CD4-positive, alpha-beta T cell treated with Interleukin-4 for 4 hours (primary cell): ENCODE measurements at places on chromosomes 1 and 21.

DNA sequence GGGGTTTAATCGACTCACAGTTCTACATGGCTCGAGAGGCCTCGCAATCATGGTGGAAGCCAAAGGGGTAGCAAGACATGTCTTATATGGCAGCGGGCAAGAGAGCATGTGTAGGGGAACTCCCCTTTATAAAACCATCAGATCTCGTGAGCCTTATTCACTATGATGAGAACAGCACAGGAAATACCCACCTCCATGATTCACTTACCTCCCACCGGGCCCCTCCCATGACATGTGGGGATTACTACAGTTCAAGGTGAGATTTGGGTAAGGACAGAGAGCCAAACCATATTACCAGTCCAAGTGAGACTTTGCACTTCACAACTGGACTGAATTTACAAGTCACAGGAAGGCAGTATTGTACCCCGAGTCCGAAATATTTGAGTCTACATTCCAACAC, 73.9 kb upstream of the ANGPTL1 start:
- no peak for DNase-seq

- no peak for DNase-seq
These were observed 27.2 kb upstream of the SLC26A9 start for GRCh38 chr1:205970486-205970885.

- DNase-seq, result no peak
These were observed 210.4 kb upstream of the CSF3R start for GRCh38 chr1:36693161-36693525.

DNA sequence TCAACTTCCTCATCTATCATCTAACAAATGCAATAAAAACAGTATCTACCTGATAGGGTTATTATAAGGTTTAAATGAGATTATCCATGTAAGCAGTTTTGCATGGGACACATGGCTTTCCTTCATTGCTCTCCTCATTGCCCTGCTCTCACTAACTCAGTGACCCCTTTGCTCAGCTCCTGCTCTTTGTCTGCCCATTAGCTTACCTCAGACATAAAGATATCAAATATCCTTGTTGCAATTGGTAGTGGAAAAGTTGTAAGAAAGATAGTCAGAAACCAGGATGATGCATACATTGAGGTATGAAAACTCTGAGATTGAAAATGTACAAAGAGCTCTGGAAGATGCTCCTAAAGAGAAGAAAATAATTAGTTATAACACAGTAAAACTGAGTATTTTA, 89.8 kb downstream of the EVI5 start:
- no peak for DNase-seq

DNA sequence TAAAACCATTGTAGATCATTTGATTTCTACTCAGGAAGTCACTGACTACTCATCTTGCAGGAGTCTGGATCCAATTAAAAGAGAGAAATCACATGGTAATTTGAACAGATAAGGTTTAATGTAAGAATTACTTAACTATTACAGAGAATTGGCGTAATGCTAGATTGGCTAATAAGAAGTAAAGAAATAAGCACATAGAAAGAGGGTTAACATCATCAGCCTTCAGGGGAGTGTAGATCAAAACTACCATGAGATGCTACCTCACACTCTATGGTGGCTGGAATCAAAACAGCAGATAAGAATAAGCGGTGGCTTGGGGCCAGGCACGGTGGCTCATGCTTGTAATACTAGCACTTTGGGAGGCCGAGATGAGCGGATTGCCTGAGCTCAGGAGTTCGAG, 11.7 kb downstream of the ST3GAL3 start:
- DNase-seq, result no peak

GRCh38 chr1:186834399-186834958, 5.7 kb downstream of the PLA2G4A start:
- DNase-seq, result no peak

DNA sequence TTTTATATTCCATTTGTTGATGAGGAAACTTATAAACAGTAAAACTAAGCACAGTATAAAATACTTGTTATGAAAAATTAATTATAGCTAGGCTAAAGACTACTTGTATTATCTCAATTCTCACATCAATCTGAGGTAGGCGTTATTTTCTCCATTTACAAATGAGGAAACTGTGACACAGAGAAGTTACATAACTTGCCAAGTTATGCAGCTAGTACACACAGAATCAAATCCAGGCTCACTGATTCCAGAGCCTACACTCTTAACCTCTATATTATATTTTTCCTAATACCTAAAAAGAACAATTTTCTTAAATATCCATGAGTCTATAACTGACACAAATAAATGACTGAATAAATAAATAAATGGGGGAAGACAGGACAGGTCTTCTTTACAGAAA, 11.2 kb upstream of the VPS45 start:
- DNase-seq, result no peak

GRCh38 chr1:201536558-201536957, 2.4 kb upstream of the NAV1 start:
- no peak for DNase-seq

DNA sequence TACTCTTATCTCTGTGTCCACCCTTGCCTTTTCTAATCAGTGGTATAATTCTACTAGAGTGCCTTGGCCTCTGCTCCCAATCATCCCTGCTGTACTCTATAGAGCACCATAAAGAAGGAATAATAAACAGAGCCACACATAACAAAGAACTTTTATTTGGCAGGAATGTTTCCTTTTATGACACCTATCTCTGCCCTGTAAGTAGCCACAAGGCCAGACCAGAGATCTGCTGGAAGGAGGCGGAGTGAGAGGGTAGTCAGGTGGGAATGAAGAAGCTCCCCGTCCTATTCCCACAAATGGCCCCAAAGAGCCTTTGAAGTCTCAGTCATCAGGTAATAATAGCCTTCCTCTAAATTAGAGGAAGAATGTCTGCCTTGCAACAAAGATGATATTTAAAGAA, 32.7 kb downstream of the WLS start:
- no peak for DNase-seq

DNA sequence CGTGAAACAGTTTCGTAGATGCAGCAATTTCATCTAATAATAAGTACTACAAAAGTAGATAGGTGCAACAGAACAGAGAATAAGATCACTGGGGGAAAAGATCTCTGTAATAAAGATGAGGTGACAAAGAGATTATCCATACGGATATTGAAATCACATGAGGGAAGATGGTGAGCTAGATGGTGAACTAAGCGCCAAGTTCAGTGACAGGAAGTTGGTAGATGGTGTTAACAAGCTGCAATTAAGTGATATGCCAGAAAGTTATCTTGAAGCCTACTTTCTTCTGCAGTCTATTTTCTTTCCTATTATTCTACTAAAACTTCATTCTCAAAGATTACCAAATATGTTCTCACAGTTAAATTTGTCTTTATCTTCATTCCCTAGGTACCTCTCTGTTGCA, 7.1 kb downstream of the LRIF1 start:
- no peak for DNase-seq

GRCh38 chr1:226111883-226112261, 49.4 kb downstream of the H3-3A start:
- DNase-seq, result no peak

GRCh38 chr1:27031235-27032118, 18.8 kb upstream of the TENT5B start:
- DNase-seq, result no peak

GRCh38 chr1:54271341-54271740, 71.4 kb downstream of the MRPL37 start:
- DNase-seq, result no peak

GRCh38 chr1:1281533-1282321, 1.5 kb downstream of the SCNN1D start:
- DNase-seq, result no peak

- no peak for DNase-seq
These were observed 4.4 kb upstream of the TNFRSF25 start for GRCh38 chr1:6470132-6471085.

DNA sequence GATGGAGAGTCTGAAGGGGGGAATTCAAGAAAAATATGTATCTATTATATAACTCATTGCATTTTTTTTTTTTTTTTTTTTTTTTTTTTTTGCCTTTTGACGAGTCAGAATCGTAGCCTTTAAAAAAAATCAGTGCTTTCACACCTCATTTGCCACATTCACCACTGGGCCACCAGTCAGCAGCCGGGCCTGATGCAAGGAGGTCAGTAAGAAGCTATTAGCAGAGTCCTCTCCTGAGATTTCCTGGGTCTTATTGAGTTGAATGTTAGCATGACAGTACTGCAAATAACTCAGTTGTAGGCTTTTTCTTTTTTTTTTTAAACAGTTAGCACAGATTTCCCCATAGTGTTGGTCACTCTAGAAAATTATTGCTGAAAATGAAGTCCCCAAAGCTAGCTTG, 139.8 kb downstream of the SPATA17 start:
- no peak for DNase-seq

DNA sequence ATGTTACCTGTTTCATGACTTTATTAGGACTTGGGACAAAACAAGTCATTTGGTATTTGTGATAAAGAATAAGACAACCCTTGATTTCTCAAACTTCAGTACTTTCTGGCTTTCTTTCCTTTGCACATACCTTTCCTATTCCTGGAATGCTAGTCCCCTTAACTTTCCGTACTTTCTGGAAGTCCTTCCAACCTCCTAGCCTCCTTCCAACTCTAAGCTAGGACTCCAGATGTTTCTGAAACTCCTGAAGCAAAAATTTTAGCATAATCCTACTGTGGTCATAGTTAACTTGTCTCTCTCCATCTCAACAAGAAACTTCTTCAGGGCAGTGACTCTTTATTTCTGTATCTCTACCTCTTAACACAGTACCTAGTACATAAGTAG, 19.8 kb upstream of the C1orf105 start:
- no peak for DNase-seq

GRCh38 chr1:117569856-117570255, 36.0 kb upstream of the TENT5C start:
- no peak for DNase-seq

DNA sequence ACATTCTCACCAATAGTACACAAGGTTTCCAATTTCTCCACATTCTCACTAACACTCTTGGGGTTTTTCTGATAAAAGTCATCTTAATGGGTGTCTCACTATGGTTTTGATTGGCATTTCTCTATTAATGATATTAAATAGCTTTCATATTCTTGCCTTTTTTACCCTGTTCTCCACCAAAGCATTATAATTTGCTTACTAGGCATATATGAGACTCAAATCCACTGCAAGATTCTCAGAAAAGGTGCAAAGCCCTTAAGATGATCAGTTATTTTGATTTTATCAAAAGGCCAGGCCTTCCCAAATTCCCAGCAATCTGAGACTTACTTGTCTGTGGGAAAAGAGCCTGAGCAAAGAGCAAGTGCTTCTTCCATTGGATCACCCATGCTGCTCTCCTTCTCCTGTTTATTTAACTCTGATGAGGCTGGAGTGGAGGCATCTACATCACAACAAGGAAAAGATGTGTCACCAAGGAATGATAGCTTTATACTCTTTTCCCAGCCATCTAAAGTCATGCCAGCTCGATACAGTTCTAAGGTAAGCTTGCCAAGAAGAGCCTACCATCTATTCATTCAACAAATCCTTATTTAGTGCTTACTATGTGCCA, 24.6 kb downstream of the CLSPN start:
- DNase-seq, result no peak

DNA sequence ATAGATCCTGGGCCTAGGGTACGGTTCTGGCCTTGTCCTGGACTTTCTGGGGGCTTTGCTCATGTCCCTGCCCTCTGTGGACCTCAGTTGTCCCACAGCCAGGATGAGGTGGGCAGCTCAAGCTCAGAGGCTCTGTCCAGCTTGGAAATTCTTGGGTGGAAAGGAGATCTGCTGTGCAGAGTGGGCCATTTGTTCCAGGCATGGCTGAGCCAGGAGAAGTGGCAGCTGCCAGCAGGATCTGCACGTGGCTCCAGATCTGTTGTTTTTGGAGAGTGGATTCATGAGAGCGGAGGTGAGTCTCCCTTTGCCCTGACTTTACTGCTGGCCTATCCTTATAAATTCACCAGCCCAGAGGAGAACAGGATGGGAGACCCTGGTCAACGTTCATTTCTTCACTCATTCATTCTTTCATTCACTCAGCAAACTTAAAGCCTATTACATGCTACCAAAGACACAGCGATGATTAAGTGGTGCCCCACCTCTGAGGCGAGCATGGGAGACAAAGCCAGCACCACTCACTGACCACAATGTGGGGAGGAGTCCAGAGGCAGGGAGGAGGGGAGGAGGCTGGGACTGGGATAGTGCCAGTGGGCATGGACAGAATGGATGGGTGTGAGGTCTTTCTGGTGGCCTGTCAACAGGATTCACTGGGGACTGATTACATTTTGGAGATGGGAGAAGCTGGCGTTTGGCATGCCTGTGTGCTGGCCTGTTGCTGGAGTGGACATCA, 205.1 kb downstream of the TRABD2B start:
- no peak for DNase-seq

- DNase-seq, result no peak
These were observed 233.9 kb downstream of the DISC1 start for GRCh38 chr1:231860221-231861088.

DNA sequence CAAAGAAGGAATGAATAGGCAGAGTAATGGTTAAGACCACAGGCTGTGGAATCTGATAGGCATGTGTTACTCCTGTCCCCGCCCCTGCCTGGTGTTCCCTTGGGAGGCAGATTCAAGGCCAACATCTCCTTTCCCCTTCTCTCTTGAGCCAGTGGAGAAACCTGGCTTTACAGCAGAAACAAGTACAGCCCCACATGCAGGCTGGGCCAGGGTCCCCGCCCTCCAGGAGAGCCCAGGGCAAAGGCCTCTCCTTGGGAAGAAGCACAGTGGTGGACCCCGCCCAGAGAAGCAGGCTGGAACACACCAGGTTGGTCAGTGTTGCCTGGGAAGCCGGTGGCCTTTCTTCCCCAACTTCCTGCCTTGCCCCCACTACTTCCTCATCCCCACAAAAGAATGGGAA, 6.8 kb downstream of the C1orf167 start:
- DNase-seq, result no peak

DNA sequence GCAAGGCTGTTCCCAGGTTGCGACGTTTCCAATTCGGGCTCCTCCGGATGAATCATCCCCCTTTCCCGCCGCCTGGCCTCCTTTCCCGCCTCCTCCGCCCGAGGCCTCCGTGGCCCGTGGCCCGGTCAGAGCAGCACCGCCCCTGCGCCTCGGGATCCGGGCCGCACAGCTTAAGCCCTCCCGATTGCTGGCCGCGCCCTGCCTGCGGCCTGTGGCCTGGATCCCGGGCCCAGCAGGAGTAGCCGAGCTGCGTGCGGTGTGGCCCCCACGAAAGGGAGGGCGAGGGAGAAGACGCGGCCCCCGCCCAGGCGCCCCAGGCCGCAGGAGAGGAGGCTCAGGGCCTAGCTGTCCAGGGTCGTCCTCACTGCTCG, 1.0 kb downstream of the TMEM200B start:
- no peak for DNase-seq

DNA sequence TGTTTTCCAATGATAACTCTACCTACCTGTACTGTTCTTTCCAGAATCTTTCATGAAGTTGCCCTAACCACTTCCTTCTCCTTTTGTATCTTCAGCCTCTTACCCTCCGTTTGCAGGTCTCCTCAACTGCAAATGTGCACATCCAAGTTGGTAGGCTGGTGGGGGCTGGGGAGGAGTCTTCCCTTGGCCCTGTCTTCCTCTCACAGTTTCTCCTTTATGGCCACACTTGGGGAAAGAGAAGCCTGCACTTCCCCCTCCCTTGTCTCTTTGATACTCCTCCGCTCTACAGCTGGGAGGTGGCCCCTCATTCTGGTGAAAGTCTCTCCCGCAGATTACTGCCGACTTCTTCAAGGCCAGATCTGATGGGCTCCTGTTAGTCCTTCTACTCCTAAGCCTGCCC, 26.9 kb upstream of the GPR88 start:
- DNase-seq, result no peak
